ENCODE measurements at places on chromosomes 6 and 20. TPM values are rescaled to one million over a fixed set of nuclear protein-coding genes. Genes with fewer than 3 reads are reported as not detected.

HACE1 gene
- 21.3 TPM for total RNA-seq

LST1 gene
- 42.6 TPM for total RNA-seq

SLC32A1 gene
- total RNA-seq: not detected

BANF2 gene
- total RNA-seq: not detected

CD40 gene
- 2.7 TPM for total RNA-seq

SFTA2 gene
- total RNA-seq: not detected

GRCh38 chr6:74755196-74755595 lies 450.7 kb downstream of the COL12A1 start:
- DNase-seq: no peak
- H3K27me3 ChIP-seq: no peaks in the 10 kb centered on the region
- H3K4me3 ChIP-seq: no peak overlapping the region
- no peak overlapping the region for H3K27ac ChIP-seq
- no peaks in the 10 kb centered on the region for H3K4me1 ChIP-seq

DNA sequence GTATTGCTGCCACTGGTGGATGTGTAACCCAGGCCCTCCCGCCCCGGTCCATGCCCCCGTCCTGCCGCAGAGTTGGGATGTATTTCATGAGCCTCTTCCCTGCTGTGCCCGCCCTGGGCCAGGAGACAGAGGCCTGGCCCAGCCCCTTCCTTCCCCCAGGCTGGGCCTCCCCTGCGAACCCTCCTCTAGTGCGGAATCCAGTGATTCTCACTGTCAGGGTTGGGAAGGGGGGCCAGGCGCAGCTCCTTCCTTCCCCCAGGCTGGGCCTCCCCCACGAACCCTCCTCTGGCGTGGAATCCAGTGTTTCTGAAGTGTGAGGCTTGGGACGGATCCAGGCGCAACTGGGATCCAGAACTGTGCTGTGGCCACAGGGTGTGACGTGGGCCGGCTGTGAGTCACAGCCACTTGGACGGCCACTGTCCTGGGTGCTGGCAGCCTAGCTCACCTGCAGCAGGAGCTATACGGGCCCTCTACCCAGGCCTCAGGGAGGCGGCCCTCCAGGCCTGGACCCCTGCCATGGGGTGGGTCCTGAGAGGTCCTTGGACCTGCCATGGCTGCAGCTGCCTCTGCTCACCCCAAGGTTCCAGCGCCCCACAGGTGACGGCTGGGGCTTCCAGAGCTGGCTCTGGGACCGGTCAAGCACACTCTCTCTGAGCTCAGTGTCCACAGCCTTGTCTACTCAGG lies 28.3 kb downstream of the COL20A1 start:
- DNase-seq: no peak
- peaks cover 2% of the 10 kb centered on the region for H3K27me3 ChIP-seq
- no peaks in the 10 kb centered on the region for H3K36me3 ChIP-seq
- H3K4me3 ChIP-seq: no peak overlapping the region
- no peaks in the 10 kb centered on the region for H3K4me1 ChIP-seq

DNA sequence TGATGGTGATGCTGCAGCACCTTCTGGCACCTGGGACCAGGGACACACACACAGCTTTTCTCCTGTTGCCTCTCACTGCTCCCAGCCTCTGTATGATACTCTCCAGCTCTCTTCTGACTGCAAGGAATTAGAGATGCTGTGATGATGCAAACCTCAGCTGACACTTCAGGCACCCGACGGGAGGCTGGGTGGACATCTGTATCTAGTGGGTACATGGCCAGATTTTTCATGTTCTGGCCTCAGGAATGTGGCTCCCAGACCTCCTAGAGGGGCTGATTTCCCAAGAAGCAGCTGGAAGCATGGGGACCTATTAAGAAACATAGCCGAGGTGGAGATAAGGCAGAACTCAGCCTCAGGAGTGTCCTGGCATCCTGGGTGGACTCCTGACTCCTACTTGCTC lies 6.8 kb upstream of the EPB41L1 start:
- peaks cover 21% of the 10 kb centered on the region for H3K27me3 ChIP-seq
- no peak for DNase-seq
- peaks cover 2% of the 10 kb centered on the region for H3K4me1 ChIP-seq
- no peaks in the 10 kb centered on the region for H3K36me3 ChIP-seq
- no peak overlapping the region for H3K4me3 ChIP-seq

- no peak for DNase-seq
- no peaks in the 10 kb centered on the region for H3K27me3 ChIP-seq
- H3K27ac ChIP-seq: no peak overlapping the region
- no peak overlapping the region for H3K4me3 ChIP-seq
- no peaks in the 10 kb centered on the region for H3K4me1 ChIP-seq
- H3K36me3 ChIP-seq: no peaks in the 10 kb centered on the region
Measured at GRCh38 chr6:147941143-147941542, 401.5 kb upstream of the SASH1 start.

DNA sequence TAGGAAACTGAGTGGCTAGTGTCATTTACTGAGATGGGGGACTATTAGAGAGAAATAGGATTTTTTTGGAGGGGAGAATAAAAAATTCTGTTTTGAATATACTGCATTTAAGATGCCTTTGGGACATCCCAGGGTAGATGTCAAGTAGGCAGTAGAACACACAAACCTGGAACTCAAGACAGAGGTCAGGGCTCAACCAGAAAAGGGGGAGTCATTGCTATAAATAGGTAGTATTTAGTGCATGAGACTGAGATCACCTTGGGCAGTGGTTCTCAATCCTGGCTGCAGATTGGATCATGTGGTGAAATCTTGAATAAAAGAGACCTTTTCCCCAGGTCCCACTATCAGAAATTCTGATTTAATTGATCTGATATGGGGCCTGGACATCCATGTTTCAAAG lies 110.5 kb upstream of the SUPT3H start:
- peaks cover 26% of the 10 kb centered on the region for H3K36me3 ChIP-seq
- no peak for DNase-seq
- peaks cover 42% of the 10 kb centered on the region for H3K4me1 ChIP-seq
- no peak overlapping the region for H3K27ac ChIP-seq

GRCh38 chr20:19757487-19758132 lies 448 bp upstream of the RIN2 start:
- no peaks in the 10 kb centered on the region for H3K4me1 ChIP-seq
- peak overlapping the region; percentile 44 for H3K4me3 ChIP-seq
- H3K27ac ChIP-seq: no peak overlapping the region
- no peaks in the 10 kb centered on the region for H3K36me3 ChIP-seq
- DNase-seq: no peak
- peaks cover 38% of the 10 kb centered on the region for H3K27me3 ChIP-seq

DNA sequence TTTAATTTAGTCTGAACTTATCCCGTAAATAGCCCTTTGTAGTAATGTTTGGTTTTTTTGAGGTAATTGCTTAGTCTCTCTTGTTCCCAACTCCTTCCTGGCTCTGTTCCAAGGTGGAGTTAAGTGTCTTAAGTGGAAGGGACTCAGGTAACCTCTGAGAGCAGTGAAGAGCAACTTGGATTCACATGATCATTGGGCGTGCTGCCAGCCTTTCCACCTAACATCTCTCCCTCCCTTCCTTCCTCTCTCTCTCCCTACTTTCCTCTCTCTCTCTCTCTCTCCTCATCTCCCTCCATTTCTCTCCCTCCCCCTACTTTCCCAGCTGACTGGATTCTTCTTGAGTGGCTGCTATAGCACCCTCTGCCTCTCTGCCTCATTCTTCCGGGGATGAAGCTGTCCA lies 232.9 kb upstream of the SASH1 start:
- H3K27ac ChIP-seq: no peak overlapping the region
- DNase-seq: no peak
- peaks cover 6% of the 10 kb centered on the region for H3K27me3 ChIP-seq
- no peak overlapping the region for H3K4me3 ChIP-seq

- H3K27me3 ChIP-seq: no peaks in the 10 kb centered on the region
- H3K4me3 ChIP-seq: no peak overlapping the region
- peaks cover 5% of the 10 kb centered on the region for H3K36me3 ChIP-seq
Measured at GRCh38 chr6:127456465-127456864, 2.7 kb downstream of the KIAA0408 start.

- no peaks in the 10 kb centered on the region for H3K27me3 ChIP-seq
- no peak overlapping the region for H3K4me3 ChIP-seq
- no peak overlapping the region for H3K27ac ChIP-seq
- H3K36me3 ChIP-seq: peaks cover 33% of the 10 kb centered on the region
Measured at GRCh38 chr20:38514185-38514584, 41.5 kb downstream of the RALGAPB start.

GRCh38 chr6:111183702-111184517 lies 96.6 kb downstream of the SLC16A10 start:
- no peaks in the 10 kb centered on the region for H3K36me3 ChIP-seq
- no peaks in the 10 kb centered on the region for H3K27me3 ChIP-seq
- no peak overlapping the region for H3K4me3 ChIP-seq

GRCh38 chr6:4088704-4089103 lies 9.8 kb upstream of the FAM217A start:
- DNase-seq: no peak
- peaks cover 3% of the 10 kb centered on the region for H3K27me3 ChIP-seq
- H3K4me1 ChIP-seq: no peaks in the 10 kb centered on the region
- no peaks in the 10 kb centered on the region for H3K36me3 ChIP-seq
- H3K27ac ChIP-seq: no peak overlapping the region

GRCh38 chr20:17834804-17835203 lies 133.8 kb downstream of the SNX5 start:
- H3K4me1 ChIP-seq: no peaks in the 10 kb centered on the region
- no peak overlapping the region for H3K27ac ChIP-seq
- no peaks in the 10 kb centered on the region for H3K36me3 ChIP-seq

DNA sequence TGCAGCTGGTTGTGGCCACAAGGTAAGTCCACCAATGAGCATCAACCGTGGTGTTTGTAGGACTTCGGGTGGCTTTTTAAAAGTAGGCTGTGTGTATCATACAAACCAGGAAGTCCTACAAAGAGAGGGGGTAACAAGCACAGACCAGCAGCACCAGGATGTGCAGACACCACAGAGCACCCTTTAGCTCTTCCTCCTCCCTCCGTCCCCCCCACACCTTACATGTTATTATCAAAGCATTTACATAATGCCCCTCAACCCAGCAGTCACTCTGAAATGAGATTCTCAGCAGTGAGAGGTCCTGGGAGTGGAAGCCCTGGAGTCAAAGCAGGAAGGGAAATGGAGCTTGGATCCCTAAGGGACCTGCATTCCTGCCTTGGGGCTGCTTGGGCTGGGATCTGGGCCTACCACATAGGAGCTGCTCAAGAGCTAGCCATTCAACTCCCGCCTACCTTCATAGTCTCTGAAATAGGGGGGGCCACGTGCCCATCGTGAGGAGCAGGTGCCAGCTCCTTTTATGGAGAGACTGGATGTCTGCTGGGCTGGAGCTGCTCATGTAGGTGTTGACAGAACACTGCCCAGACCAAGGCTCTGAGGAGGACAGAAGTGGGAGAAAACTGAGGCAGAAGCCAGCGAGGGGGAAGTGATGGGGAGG lies 90.6 kb downstream of the PSMB1 start:
- H3K27me3 ChIP-seq: peaks cover 4% of the 10 kb centered on the region
- no peak overlapping the region for H3K4me3 ChIP-seq
- H3K27ac ChIP-seq: no peak overlapping the region
- no peaks in the 10 kb centered on the region for H3K36me3 ChIP-seq
- peaks cover 6% of the 10 kb centered on the region for H3K4me1 ChIP-seq

GRCh38 chr6:14306151-14306906 lies 188.8 kb downstream of the CD83 start:
- peaks cover 4% of the 10 kb centered on the region for H3K4me1 ChIP-seq
- H3K36me3 ChIP-seq: no peaks in the 10 kb centered on the region
- H3K27ac ChIP-seq: no peak overlapping the region
- DNase-seq: no peak

DNA sequence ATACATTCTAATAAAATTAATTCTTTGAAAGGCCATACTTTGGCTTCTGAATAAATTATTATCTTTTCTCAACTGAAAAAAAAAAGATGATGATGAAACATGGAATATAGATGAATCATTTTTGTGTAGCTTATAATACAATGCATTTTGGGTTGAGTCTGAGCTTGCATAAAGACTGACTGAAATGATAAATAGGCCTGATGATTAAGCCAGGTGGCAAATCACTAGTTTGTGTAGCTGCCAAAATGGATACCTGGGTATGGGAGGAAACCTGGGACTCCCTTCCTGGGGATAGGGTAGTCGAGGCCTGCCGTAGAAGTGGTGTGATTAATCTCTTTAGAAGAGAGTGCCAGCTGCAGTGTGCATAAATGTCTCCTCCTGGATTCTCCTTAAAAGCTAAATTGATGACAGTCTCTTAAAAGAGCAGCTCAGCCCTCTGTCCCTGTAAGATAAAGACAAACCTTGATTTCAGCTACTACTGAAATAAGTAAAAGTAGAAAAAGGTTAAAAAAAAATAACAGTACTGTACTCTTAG lies 275.1 kb downstream of the GRIK2 start:
- no peak overlapping the region for H3K4me3 ChIP-seq
- DNase-seq: no peak
- H3K36me3 ChIP-seq: no peaks in the 10 kb centered on the region
- H3K27me3 ChIP-seq: no peaks in the 10 kb centered on the region
- H3K4me1 ChIP-seq: no peaks in the 10 kb centered on the region

- no peak for DNase-seq
- H3K4me3 ChIP-seq: no peak overlapping the region
- H3K36me3 ChIP-seq: no peaks in the 10 kb centered on the region
- no peak overlapping the region for H3K27ac ChIP-seq
- H3K27me3 ChIP-seq: peaks cover 14% of the 10 kb centered on the region
- peaks cover 7% of the 10 kb centered on the region for H3K4me1 ChIP-seq
Measured at GRCh38 chr6:13177664-13178063, 150.7 kb downstream of the TBC1D7 start.

GRCh38 chr6:144344646-144345045 lies 59.5 kb downstream of the UTRN start:
- DNase-seq: peak; percentile 85
- peaks cover 57% of the 10 kb centered on the region for H3K4me1 ChIP-seq
- H3K27me3 ChIP-seq: no peaks in the 10 kb centered on the region
- peaks cover 11% of the 10 kb centered on the region for H3K36me3 ChIP-seq
